ENCODE measurements at places on chromosomes 3 and 15.

- no peak for DNase-seq
Measured at GRCh38 chr3:37963016-37963415, 27.6 kb upstream of the VILL start.

- DNase-seq: no peak
Measured at GRCh38 chr3:36405190-36405589, 24.9 kb downstream of the STAC start.

DNA sequence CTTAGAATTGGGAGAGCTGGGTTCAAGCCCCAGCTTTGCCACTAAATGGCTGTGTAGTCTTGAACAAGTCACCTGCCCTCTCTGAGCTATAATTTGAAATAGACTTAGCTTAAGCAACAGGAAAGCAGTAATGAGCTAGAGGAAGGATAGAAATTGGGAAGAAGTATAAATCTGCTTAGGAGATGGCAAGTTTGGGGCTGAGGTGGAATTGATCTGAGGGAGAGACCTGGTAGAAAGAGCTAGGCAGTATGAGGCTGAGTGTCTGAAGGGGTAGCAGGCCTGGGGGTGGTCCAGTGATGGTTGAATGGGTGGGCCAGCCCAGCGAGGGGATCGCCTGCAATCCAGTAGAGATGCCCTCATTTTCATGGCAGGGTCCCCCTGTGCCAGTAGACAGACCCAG lies 22.9 kb downstream of the LPP start:
- DNase-seq: no peak

DNA sequence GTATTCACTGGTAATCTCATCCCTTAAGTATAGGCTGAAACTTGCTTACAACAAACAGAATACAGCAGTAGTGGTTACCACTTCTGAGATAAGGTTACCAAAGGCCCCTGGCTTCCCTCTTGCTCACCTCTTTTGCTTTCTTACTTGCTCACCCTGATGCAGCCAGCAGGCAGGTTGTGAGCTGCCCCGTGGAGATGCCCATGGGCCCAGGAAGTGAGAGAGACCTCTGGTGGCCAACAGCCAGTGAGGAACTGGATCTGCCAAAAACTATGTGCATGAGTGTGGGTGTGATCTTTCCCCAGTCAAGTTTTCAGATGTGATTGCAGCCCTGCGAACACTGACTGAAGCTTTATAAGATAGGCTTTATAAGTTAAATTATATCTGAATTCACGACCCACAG lies 48.7 kb downstream of the NMNAT3 start:
- peak; percentile 57 for DNase-seq

GRCh38 chr15:87710406-87710805 lies 546.1 kb downstream of the NTRK3 start:
- DNase-seq: no peak

- no peak for DNase-seq
Measured at GRCh38 chr3:110932567-110932966, 139.0 kb upstream of the NECTIN3 start.

- DNase-seq: no peak
Measured at GRCh38 chr3:177764377-177764912, 567.2 kb upstream of the TBL1XR1 start.

DNA sequence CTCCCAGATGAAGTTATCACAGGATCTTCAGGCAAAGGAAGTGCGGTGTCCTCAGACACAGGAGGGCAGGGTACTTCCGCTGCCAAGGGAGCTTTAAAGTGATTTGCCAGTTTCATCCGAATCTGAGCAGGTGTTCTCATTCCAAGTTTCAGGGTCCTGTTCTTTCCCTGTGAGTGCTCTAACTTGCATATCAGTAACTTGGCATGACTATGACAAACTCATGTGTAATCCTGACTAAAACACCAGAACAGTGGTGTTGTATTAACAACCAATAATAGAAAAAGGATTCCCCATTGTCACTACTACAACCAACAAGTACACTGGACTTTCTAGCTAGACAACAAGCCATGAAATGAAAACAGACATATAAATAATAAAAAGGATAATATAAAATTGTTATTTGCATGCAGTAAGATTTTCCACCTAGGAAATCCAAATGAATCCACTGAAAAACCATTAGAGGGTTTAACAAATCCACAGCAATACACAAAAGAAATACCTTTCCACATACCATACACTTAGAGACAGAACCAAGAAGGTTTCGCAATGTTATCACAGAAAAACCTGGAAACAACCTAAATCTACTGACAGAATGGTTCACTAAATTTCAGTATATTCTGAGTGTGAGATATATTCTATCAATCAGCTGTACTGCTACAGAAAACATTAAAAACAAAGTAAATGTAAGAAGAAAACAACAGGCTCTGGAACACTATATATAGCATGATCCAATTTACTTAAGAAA lies 40.9 kb upstream of the RPL35A start:
- no peak for DNase-seq

GRCh38 chr3:14925729-14926591 lies 21.4 kb upstream of the NR2C2 start:
- DNase-seq: peak; percentile 38

- DNase-seq: no peak
Measured at GRCh38 chr3:74824366-74824765, 209.9 kb upstream of the CNTN3 start.

- DNase-seq: no peak
Measured at GRCh38 chr3:39144095-39144747, 9.2 kb downstream of the CSRNP1 start.

DNA sequence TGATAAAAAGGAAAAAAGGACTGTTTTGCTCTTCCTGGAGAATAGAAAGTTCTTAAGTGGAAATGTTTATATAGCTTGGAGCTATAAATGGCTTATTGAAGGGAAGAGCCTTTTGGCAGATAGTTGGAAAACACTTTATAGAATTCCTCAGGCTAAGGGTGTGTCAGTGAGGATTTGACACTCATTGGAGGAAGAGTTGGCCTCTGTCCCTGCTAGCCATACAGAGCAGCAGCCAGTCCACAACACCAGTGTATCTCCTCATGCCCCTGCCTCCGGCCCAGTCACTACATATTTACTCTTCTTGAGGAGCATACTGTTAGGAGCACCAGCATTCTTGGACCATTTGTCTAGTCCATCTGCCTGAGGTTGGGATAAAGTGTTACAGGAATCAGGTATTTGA lies 36.2 kb downstream of the KLHL18 start:
- DNase-seq: no peak

GRCh38 chr3:13673207-13673606 lies 124.3 kb downstream of the FBLN2 start:
- no peak for DNase-seq

DNA sequence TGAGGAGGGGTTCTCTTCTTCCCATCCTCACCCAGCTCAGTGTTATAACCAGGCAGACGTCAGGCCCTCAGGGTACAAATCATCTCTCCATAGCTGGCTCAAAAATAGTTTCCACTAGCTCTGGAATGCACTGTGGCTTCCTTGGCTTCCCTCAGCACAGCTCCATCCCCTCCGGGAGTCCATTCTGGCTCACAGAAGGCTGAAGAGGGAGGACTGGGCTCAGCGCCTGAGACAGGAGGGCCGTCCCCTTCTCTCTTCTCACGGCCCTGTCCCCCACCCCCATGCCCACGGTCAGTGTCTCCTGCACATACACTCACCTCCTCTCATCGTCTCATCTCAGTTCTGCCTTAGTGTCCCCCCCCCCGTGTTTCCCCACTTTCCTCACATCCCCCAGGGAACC lies 50.1 kb downstream of the UMPS start:
- DNase-seq: no peak

- DNase-seq: no peak
Measured at GRCh38 chr15:68053001-68053400, 1.1 kb upstream of the PIAS1 start.

GRCh38 chr15:101206176-101206591 lies 45.7 kb downstream of the CHSY1 start:
- no peak for DNase-seq

GRCh38 chr3:52330194-52330805 lies 14.2 kb downstream of the DNAH1 start:
- no peak for DNase-seq

DNA sequence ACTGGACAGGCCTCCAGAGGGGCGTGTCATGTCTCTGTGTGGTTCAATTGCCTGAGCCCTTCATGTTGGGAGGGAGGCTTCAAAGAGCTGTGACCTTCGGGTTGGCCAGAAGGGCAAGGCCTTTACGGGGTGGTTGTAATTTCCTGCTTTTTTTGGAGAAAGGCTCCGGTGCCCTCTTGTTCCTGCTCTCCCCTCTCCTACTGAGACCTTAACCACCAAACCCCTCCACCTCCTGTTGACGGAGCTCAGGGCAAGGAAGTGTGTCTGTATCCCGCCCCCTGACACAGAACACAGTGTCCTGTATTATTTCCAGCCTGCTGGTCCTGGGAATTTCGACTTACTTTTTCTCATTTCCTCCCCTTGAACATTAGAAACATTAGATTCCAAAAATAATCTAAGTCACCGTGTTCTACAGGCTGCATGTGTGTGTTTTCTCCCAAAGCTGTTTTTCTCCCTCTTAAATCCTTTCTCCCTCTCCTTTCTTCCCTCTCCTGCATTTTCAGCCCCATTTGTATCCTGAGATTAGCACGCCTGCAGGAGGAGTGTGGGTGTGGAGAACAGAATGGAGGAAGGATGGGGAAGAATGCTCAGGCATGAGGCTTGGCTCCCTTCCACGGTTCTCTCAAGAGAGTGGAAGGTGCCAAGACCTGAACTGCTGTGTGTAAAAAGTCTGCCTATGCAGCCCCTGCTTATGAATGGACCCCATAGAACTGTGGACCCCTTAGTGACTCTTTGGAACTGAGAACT lies 285.4 kb upstream of the ROPN1 start:
- no peak for DNase-seq
